Putamen (tissue), 1 donor: ENCODE measurements at places on chromosomes 11 and 22.

DNA sequence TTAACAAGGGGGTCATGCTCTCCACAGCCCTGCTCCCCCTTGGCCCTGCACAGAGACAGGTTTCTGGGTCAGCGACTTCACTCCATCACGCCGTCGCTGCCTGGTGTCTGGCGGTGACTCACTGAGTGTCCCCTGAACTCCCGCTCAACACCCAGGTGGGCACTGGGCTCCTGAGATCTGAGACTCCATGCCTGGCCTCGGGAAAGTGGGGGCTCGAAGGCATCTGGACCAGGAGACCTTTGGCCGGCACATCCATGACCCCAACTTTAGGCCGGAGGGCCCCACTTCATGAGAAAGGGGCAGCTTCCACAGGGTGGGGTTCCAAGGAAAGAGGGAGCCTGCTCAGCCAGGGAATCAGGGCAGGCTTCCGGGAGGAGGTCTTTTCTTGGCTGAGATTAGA, 79.3 kb upstream of the PRR5 start:
- DNase-seq: no peak

DNA sequence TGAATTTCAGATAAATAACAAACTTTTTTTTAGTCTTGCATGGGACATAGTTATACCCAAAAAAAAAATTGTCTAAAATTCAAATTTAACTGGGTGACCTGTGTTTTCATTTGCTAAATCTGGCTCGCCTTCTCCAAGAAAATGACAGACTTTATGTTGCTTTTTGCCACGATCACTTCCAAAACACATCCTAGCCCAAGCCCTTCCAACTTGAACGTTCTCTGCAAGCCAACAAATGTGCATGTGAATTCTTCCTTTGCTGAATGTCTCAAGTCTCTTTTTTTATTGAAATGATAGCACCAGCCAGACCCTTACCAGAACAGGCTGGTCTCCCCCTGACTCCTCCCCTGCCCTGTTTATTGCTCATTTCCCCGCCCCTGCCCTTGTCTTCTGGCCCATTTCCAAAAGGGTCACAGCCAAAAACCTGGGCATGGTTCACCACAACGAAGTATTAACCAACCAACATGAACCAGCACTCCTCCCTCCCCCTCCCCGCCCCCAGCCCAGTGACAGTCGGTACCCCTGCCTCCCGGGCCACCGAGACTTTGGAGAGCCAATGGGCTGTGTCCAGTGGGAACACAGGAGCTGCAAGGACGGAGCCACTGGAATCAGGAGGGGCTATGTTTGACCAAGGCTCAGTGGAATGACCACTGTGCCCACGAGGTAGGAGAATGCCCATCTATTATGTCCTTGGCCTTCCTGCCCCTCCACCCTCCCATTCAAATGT, 63.2 kb downstream of the BTG4 start:
- DNase-seq: no peak

GRCh38 chr22:44206696-44207095, 26.0 kb downstream of the PARVG start:
- no peak for DNase-seq

- no peak for DNase-seq
These were observed 121.6 kb downstream of the DDX10 start for GRCh38 chr11:108786281-108786990.

DNA sequence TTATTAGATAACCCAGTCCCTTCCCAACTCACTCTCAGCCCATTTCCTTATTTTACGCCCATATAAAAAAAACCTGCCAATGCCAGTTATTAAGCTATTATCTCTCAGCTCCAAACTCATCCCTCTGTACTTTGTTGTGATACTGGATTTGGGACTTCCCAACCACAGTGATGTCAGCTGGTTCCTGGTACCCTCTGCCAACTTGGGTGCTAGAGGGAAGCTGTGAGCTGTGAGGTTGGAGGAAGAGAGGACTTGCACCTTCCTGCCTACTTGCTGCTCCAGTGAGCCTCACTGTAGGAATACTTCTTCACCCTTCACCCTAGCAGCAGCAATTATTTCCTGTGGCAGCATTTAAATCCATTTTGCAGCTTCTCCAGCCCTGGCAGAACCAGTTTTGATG, 19.2 kb upstream of the CSF2RB start:
- DNase-seq: no peak
